ENCODE measurements at places on chromosomes 11 and 22.

GRCh38 chr11:37811349-37811748 lies 1213.3 kb upstream of the RAG2 start:
- DNase-seq = no peak

GRCh38 chr11:78699609-78700135 lies 125.0 kb upstream of the NARS2 start:
- DNase-seq = no peak

GRCh38 chr11:66334605-66335442 lies 1.4 kb downstream of the RIN1 start:
- no peak for DNase-seq

GRCh38 chr11:17405232-17406005 lies 17.0 kb upstream of the KCNJ11 start:
- no peak for DNase-seq

DNA sequence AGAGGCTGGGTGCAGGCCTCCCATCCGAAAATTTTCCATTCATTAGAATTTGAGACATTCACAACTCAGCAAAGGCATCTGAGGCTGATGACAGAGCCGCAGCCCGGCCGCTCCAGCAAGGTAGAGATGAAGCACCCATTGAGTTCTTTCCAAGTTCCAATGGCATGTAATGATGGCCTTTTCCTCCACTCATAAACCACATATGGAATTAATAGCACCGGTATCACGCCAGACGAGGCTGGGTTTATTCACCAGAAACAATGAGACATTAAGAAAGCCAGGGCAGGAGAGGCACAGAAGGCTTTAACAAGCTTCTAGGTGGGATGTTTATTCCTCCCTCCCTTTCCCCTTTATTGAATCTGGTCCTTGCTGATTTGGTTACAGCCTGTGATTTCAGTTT lies 534.4 kb downstream of the MN1 start:
- no peak for DNase-seq

DNA sequence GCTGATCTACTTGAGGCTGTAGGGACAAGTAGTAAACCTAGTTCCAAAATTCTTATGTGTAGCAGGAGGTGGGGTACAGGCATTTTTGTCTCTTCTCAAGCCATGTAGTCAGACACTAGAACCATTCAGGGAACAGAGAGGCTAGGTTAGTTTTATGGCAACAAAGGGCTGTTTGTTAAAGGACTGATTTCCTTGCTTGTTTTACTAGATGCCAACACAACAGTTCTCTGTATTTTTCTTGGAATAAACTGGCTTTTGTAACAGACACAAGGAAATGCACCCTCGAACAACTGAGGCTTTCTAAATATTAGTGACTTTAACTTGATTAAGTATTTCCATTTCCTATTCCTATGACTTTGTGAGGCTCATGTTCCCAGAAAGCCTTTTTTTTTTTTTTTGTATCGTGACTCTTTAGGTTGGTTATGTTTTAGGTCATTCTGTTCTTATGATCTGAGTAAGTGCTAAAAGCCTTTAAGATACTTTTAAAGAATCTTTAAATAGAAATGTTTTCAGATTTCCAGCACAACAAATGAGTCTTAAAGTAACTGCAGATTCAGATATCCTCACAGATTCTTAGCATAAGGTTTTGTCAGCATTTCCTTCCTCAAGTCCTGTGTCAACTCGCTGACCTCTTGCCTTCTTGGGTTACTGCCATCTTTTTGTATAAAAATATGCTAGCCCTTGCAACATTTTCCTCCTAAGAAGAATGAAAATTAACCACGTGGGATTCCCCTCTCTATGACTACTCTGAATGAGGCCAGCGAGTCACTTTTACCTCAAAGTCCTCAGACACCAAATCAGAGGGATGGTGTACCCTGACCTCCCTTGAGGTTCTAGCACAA lies 92.5 kb downstream of the CCDC83 start:
- no peak for DNase-seq

DNA sequence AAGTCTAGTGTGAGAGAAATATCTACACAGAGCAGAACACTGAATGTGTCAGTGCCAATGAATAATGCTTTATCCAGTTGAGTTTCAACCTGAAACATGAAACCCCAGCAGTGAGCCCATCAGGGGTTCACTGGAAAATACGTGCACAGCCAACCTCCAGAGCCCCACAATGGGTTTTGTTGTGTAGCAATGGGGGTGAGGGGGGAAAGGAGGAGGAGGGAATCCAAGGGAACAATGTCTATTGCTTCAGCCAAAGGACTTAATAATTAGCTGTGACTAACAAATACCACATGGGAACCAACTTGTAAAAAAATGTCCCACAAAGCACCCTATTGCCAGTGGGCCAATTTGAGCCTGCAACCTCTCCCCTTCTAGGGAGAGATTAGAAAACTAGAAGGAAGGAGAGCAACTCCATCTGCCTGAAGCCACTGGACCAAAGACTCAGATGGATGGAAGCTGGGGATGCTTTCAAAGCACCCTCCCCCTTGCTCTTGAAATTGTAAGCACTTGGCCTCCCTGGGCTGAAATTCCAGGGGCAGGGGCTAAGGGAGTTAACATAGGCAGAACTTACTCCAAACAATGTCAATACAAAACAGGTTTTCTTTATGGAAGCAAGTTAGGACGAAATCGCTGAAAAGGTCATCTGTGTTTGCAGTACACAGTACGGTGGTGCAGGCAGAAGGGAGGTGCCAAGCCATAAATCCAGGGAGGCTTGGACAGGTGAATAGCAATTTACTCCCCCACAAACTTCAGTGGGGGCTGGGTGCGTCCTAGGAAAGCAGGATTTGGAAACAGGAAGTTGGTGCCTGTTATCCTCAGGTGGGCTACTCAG lies 99.8 kb downstream of the ARL14EP start:
- DNase-seq = no peak

DNA sequence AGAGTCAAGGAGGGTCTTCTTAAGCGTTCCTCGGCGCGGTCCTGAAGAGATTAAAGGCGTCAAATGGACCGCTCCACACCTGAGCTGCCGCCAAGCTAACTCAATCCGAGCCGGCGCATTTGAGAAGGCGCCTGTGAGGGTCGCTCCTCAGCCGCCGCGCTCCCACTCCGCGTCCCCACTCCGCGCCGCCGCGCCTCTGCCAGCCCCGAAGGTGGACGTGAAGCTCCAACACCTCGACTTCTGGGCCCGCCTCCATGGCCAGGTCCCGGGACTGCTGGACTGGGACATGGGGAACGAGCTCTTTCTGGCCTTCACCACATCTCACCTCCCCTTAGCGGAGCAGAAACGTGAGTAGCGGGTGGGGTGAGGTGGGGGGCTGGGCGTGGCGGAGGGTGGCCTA lies at the start of gene FOXR1:
Gene FOXR1, plus strand, starts transcription at position 116 of the 400 bp plus-strand sequence. Its CDS starts 171 bp downstream, at position 287.
- DNase-seq = no peak

GRCh38 chr22:29517215-29517908 lies 36.2 kb downstream of the THOC5 start:
- DNase-seq = no peak

GRCh38 chr11:127670374-127671119 lies 670.0 kb upstream of the KIRREL3 start:
- no peak for DNase-seq

GRCh38 chr11:114564831-114565230 lies 5.2 kb upstream of the NXPE1 start:
- DNase-seq = no peak

GRCh38 chr11:66722745-66723651 lies 6.0 kb downstream of the SPTBN2 start:
- no peak for DNase-seq

GRCh38 chr11:35305670-35306382 lies 113.5 kb downstream of the SLC1A2 start:
- DNase-seq = peak; percentile 21

DNA sequence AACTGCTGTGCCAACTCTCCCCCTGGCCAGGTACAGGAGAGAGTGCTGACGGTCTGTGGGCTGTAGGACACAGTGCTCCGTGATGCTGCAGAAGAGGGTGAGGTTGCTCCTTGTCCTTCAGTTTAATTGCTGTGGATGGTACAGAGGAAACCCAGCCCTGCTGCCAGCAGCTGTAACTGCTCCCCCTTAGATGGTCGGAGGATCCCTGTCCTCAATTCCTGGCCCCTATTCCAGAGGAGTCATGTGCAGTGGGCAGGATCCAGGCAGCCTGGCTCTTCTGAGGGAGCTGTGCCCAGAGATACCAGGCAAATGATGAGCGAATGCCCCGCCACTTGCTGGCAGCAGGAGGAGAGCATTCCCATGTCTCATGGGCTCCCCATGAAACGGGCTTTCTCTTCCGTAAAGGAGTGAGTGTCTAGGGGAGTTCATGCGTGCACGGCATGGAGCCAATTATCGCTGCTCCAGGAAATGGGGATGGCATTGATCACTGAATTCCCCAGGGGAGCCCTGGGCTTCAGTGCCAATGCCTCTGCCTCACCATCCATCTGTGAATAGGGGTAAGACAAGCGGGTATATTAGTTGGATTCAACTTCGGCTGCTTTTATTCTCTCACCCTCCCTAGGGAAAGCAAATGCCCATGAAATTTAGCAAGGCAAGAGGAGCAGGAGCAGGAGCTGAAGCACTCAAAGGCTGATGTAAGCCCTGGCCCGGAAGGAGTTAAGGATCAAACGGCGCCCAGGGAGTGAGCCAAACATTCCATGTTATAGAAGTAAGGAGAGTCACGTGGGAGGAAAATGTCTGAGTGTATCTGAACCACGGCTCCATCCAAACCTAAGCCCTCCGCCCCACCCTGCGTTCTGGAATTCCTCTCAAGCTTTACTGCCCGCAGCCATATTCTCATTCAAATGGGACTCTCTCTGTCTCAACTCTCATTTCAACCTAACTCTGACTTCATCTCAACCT lies 51.0 kb upstream of the CSNK2A3 start:
- no peak for DNase-seq

DNA sequence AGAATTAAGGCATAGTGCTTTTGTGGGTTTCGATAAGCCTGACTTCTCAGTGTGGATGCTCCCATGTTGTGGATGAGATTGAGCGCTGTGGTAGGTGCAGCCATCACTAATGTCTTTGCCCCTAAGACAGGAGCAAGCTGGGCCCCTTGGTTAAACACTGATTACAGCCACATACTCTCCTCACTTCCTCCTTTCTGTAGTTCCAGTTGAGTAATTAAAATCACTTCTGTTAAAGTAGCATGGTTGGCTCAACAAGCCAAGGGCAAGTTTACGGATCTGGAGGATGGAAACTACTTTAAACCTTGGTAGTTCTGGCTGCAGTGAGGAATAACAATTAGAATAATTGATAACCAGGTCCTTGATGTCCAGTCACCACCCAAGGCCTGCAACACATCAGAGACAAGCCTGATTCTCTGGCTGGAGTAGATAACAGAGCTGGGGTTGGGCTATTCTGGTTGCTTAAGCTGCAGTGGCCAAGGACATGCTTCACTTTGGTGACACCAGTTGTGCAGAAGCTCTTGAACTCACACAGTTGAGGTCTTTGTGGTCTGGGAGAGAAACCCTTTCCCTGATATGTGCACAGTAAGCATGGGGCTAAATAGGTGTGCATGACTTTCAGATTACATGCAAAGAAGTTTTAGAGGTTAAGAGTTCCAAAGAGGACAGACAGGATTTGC lies 81.3 kb downstream of the KIRREL3 start:
- DNase-seq = no peak

GRCh38 chr11:119615003-119615881 lies 113.8 kb downstream of the NECTIN1 start:
- no peak for DNase-seq

GRCh38 chr11:55819330-55819729 lies at the start of gene OR5D18:
TSS of gene OR5D18 (plus strand) at chr11:55819630. CDS start at chr11:55819630, 0 bp downstream.
- no peak for DNase-seq

DNA sequence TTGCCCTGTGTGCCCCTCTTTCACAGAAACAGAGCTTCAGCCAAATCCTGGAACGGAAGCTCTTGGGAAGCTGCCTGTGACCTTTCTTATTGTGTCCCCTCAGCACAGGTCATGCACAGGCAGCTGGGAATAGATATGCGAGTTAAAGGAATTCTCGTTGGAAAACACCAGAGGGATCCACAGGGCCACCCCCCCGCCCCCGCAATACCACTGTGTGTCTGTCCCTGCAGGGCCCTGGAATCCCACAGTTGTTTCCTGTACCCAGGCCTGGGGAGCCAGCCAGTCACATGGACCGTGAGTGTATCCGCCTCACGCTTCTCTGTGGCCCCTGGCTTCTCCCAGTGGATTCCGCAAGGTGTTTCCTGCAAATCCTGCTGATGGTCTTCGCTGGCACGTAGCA lies 29.0 kb downstream of the TIMP3 start:
- DNase-seq = no peak

DNA sequence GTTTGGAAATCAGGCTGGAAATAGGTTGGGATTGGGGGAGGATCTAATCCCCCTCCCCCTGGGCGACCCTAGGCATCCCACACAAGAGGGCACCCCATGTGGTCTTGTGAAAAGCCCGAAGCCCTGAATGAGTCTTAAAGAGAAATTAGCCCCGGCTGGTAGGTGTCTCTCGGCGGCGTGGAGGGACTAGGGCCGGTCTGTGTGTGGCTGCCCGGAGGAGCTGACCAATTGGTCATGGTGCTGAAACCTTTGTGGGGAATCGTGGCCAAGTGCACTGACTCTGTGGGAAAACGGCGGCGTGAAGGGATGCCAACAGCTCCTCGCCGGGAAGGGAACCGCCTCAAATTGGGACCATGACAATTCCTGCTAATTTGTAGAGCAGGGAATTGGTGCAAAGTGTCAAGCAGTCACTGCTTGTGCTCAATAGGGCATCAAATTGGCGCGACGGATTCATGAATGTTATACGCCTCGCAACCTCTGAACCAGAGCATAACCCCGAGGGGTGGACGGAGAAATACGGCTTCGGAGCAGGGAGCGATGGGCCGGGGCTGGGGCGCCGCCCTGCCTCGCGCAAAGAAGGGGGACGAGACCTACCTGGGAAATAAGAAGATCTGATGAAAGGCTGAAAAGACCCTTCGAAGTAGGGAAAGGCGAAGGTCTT lies 1.5 kb downstream of the DBX1 start:
- no peak for DNase-seq

DNA sequence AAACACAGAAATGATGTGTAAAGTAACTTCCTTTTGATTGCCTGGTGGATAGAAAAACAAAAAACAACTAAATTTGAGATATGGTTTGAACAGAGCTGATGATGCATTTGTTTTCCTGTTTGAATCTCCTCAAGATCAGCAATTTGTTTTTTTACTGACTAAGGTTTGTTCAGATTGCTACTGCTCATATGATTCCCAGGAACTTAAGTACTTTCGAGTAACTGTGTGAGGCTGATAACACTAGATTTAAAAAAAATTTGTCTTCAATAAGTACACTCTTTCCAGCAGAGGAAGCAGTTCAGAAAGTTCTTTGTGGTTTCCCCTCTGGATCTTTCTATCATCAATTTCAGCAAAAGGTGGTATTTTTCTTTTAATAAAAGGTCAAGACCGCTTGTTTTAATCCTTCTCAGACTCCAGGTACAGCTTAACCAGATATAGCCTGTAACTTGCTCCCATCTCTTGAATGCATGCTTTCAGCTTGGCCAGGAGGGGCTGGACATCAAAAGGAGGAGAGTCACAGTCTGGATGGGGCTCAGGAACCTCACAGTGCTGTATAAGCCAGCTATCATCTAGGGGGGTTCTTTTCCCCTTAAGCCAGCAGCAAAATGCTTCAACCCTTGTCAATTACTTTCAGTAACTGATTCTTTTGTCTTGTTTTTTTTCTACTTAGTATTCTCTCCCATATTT lies 12.3 kb upstream of the MS4A6E start:
- DNase-seq = no peak

- no peak for DNase-seq
These were observed 9.9 kb downstream of the RCOR2 start for GRCh38 chr11:63907063-63907462.

Measured in activated effector memory CD4-positive, alpha-beta T cell treated with Interleukin-2 at 50 U/mL for 16 hours (primary cell).